ENCODE measurements at places on chromosomes 7 and 10.
A peak's percentile ranks its signal among the peaks of the same experiment; 100 is the strongest.

GRCh38 chr10:13056456-13057077 is 43.4 kb upstream of the OPTN start:
- DNase-seq = no peak

DNA sequence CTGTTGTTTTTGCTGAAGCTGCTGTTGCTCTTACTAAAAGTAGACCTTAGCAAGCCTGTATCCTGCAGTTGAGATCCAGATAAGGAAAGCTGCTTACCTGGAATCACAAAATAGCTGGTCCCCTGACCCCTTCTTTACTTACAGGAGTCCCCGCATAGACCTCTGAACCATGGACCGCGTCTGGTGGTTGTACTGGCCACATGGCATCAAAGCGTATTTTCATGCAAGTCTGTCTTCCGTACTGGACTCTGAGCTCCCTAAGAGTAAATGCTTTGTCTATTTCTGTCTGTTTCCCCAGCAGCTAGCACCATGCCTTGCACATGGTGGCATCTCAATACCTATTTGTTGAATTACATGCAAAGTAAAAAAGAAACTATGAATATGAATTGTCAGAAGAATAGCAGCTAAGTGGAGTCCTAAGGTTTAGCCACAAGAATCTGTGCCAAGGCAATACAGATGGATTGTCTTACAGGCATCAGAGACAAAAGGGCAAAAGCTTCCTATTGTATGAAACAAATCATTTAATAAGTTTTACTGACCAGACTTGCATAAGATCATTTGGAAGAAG is 159.2 kb downstream of the PAXIP1 start:
- no peak for DNase-seq

- no peak for DNase-seq
These were observed 106.7 kb downstream of the REEP3 start for GRCh38 chr10:63627881-63628296.

- DNase-seq = no peak
These were observed 63.4 kb upstream of the PLA2G12B start for GRCh38 chr10:73017955-73018480.

GRCh38 chr10:115118346-115118745 is 25.2 kb downstream of the ATRNL1 start:
- no peak for DNase-seq

- DNase-seq = peak; percentile 58
These were observed 40.9 kb upstream of the ZNF32 start for GRCh38 chr10:43689618-43689954.

DNA sequence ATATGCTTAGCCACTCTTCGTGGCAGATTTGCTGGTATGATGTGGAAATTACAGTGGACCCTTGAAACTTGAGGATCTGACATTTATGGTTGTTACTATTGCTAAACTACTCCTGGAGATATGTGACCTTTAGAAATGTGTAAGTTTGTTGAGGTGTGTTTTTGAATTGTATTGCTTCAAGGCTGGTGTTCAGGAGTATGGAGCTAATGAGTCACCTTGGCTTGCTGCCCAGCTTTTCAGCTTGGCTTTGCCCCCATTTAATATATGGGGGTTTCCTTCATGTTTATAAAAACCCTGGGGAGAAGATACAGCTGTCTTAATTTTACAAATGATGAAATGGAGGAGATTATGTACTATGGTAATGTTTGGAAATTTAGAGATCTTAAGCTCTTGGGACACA is 11.6 kb downstream of the HBP1 start:
- DNase-seq = peak; percentile 27

DNA sequence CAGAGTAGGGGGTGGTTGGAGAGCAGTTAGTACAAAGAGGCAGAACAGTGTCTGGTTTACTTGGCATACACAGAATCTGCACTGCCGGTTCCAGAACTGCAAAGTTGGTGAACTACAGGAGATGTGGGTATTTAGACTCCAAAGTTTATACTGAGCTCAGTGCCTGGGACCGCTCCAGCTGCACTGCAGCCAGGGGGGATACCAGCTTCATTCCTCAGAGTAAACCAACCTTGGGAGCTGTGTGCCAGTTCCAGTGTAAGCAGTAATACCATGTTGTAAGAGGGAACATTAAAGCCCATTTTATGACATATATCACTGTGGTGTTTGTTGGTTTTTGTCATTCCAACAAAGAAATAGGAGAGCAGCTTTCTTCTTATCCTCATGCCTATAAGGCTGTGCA is 23.4 kb downstream of the LOXL4 start:
- DNase-seq = peak; percentile 71

GRCh38 chr10:121928528-121928884 is 675 bp upstream of the ATE1 start:
- DNase-seq = peak; percentile 59

- no peak for DNase-seq
These were observed 455.4 kb upstream of the C7orf33 start for GRCh38 chr7:148135116-148135515.

GRCh38 chr7:36746347-36746746 is 22.1 kb upstream of the AOAH start:
- DNase-seq = no peak

GRCh38 chr10:76615049-76615448 is 1022.6 kb downstream of the KCNMA1 start:
- DNase-seq = no peak

DNA sequence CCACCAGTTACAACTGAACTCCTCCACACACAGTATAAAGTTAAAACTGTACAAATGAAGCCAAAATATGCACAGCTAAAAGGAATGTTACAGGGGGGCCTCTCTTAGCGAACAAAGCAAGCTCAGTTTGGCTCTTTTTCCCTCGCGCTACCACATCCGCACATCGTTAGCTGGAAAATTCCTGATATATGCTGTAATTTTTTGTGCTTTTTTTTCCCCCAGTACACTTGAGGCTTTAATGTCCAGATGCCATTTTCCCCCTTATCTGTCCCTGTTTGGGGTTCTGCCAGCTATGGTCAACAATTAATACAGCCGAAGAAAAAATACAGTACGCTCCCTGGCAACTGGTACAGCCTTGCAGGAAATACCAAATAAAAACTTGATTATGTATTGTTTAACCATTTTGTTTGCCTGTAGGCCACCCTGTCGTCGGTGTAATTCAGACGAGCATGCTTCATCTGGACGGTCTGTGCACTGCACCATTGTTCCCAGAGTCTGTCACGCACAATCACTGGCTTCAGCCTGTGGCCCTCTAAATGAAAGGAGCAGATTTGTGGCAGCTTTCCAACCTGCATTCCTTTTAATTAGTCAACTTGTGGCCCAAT is 108.1 kb upstream of the FAM133B start:
- no peak for DNase-seq

DNA sequence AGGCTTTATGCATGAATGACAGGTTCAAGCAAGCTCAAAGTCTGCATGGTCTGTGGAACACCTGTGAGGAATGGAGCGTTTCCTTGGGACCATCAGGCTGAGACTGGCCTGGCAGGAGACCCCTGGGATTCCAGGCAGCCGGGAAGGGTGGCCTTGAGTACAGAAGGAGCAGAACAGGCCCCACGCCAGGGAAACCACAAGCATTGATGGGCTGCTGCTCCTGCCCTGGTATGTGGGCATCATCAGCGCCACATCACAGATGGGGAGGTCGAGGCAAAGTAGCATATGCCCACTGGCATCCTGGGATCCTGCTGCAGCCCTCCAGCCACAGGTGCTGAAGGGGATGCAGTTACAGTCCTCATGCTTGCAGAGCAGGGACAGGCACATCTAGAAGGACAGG is 40.9 kb downstream of the ANTXRL start:
- no peak for DNase-seq

DNA sequence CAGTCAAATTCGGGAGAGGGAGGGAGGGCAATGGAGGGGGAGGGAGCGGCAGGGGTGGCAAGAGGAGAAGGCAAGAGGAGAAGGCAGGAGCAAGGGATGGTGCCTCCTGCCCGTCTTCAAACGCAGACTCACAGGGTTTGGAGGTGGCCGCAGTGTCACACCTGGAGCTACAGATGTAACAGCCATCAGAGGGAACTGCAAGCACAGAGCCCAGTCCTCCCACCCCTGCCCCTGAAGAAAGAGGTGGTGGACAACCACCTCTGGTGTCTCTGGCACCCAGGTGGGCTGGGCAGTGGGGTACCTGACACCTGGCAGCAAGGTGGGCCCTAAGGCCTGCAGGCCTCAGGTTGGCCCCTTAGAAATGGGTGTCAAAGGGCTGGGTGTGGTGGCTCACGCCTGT is 67.0 kb upstream of the SDK1 start:
- no peak for DNase-seq

DNA sequence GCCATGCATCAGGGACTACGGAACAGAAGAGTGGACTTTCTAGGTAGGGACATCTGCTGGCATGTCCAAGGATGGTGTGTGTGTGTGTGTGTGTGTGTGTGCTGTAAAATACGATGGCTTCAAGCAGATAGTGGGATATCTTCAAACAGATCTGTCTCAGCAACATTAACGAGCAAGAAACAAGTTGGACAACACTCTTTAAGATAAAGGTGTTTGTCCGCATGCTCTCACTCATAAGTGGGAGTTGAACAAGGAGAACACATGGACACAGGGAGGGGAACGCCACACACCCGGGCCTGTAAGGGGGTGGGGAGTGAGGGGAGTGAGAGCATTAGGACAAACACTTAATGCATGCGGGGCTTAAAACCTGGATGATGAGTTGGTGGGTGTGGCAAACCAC is 89.8 kb upstream of the AKR1E2 start:
- DNase-seq = no peak

- DNase-seq = no peak
These were observed 145.6 kb downstream of the CCDC71L start for GRCh38 chr7:106515321-106515720.

- peak; percentile 68 for DNase-seq
These were observed 11.5 kb downstream of the PMS2 start for GRCh38 chr7:5997210-5997808.

- DNase-seq = no peak
These were observed 223.3 kb upstream of the PRKCQ start for GRCh38 chr10:6803427-6803783.

GRCh38 chr10:100693821-100694220 is 51.6 kb upstream of the PAX2 start:
- no peak for DNase-seq

DNA sequence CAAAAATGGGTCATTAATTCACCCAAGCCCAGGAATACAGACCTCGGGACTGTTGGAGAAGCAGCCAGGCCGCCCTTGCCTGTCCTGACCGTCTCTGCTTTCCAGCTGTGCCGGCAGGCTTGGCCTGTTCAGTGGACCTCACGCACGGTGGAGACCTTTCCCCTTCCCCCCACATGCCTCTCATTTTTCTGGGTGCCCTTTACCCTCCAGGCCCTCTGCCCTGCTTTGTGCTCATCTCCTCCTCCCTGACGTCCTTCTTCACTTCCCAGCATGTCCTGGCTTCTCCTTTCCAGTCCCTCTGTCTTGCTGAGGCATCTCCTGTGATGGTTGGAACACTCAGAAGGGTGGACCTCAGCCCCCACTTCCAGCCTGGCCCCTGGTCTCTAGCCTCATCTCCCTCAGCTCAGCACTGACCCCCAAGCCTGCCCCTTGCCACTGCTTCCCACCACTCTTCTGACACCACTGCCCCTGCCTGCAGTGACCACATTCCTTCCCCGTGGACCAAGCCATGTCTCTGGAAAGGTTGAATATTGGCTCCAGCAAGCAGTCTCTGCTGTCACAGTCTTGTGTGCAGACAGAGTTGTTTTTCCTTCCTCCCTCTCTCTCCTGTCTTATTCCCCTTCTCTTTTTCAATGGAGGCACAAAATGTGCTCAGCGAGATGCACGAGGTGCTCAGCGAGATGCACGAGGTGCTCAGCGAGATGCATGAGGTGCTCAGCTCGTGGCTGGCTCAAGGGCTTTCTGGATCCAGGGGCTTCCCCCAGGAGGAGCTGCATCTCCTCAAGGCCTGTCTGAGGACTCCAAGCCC is 14.9 kb downstream of the BAG3 start:
- no peak for DNase-seq

DNA sequence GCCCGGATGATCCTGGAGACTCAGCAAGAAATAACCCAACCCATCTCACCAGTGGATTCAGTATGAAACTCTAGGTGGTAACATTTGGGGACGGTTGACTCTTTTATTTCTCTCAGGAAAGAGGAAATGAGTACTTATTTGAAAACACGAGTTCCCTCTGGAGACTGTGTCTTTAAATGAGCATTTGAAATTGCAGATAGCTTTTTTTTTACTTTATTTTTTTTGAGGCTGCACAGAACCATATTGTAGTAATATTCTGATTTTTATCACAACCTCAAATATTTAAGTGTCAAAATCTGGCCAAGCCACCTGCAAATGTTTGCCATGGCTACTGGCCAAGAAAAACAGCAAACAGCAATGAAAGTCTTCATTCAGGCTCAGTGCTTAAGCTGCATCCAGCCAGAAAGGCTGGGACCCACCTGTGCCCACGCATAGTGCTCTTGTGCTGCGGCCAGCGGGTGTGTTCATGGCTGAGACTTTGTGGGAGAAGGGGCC is 160.8 kb downstream of the CREB5 start:
- peak; percentile 44 for DNase-seq

- DNase-seq = no peak
These were observed 524.5 kb downstream of the PARD3 start for GRCh38 chr10:34290412-34291081.

DNA sequence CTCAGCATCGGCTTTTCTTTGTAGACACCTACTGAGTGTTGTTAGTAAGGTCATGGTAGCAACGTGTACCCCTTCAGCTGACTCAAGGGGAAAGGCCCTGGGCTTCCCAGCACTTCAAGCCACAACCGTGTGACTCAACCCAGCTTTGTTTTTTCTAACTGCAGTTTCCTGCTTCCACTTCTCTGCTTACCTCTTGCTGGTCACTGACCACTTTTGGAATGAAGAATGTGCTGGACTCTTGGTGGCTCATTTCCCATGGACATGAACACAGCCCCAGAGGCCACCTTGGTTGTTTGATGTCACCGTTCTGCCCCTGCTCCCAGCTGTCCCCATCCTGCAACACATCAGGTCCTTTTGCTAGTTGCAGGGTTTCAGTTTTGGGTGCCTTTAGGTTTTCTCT is 69.5 kb upstream of the ZNF438 start:
- DNase-seq = peak; percentile 79

- DNase-seq = no peak
These were observed 64.2 kb downstream of the ATRNL1 start for GRCh38 chr10:115157357-115157756.

DNA sequence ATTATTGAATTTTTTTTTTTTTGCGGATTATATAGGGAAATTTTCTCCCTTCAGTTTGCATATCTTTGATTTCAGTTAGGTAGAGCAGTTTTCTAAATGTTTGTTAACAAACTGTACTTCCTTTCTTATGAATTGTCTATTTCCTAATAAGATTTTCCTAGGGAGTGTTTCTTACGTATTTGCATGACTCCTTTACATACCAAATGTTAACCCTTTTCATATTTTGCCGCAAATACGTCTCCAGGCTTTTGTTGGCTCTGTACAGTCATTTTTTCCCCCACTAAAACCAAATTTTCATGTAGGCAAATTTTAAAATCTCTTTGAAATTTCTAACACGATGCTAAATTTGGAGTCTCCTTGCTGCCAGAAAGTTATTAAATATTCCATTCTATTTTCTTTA is 1.9 kb upstream of the FRAT2 start:
- no peak for DNase-seq

All from thyroid gland (tissue), 4 donors.